Right renal pelvis (tissue), 4 donors: ENCODE measurements at places on chromosomes 3 and 15. TPM values are rescaled to one million over a fixed set of nuclear protein-coding genes. Genes with fewer than 3 reads are reported as not detected.

Gene IMPG2
- polyA plus RNA-seq, result 0.63 TPM

Gene CMSS1
- polyA plus RNA-seq, result 42.3 TPM

Gene GABRG3
- polyA plus RNA-seq, result 2.4 TPM

Gene SHC4
- 2.7 TPM for polyA plus RNA-seq

Gene PAK6
- polyA plus RNA-seq, result 6.5 TPM

Gene UBAP1L
- 5.7 TPM for polyA plus RNA-seq

GRCh38 chr3:178561239-178561638 is 25.0 kb downstream of the KCNMB2 start:
- no peak for DNase-seq

DNA sequence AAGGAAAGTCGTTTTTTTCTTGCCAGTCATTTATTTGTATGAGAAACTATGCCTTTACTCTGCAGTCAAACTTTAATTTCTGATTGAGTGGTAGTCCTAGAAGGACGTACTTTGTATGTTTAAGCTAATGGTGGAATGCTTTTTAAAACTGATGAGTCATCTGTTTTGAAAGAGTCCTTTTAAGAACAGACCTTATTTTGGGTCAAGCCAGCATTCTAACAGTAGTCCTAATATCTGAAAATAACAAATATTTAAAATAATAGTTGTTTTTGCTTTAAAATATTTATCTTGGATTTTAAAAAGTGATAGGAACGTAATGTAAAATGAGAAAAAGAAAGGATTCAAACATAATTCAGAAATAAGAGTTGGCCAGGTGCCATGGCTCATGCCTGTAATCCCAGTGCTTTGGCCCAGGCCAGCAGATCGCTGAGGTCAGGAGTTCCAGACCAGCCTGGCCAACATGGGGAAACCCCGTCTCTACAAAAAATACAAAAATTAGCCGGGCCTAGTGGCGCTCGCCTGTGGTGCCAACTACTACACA is 1.3 kb upstream of the LRRC58 start:
- DNase-seq, result no peak

GRCh38 chr3:72974956-72975355 is 21.7 kb upstream of the PPP4R2 start:
- DNase-seq, result no peak

DNA sequence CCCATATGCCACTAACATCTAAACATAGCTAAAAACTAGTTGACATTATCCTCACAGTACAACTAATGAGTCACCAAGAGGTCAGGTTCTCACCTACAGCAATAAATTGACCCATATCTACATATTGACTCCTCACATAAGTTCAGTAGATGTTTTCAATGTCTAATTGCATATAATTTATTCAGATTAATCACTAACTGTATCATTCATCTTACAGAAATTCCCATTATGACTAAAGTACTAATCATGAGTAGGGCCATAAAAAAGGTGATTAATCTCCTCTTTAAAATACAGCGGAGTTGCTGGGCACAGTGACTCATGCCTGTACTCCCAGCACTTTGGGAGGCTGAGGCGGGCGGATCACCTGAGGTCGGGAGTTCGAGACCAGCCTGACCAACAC is 82.4 kb upstream of the ST3GAL6 start:
- DNase-seq, result no peak

- DNase-seq, result no peak
These were observed 129.2 kb upstream of the TSC22D2 start for GRCh38 chr3:150278843-150279381.

DNA sequence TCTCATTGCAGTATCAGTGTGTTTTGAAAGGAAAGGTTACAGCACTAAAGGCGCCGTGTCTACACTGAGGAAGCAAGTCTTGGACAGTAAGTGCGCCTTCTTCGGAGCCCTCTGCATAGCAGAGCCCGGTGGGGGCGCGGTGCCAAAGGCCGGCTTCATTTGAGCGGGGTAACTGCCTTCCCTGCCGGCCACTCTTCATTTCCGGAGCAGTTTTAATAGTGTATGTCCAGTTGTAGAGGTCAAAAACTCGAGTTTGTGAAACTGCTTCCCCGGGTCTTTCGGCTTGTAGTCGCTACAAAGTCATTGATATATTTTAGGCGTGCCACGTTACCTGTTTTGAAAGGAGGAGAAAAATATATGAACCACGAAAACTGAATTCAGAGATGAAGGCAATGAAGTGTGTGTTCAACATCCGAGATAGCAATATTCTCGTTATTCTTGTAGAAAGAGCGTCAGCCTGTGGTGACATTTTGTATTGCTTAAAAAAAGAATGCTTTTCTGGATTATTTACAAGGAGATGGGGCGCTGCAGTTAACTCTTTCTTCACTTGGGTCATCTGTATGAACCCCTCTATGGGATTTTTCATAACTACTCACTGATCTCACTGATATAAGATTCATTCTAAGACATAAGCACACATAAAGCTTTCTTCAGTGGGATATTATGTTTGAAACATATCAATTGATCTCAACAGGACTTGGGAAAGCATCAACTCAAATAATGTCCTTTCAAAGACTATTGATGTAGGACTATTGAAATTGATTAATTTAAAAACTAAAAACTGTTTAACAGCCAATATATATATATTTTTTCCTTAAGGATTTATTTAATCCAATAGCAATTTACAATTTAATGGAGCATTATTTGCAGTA is 3.0 kb downstream of the ALCAM start:
- DNase-seq, result no peak

DNA sequence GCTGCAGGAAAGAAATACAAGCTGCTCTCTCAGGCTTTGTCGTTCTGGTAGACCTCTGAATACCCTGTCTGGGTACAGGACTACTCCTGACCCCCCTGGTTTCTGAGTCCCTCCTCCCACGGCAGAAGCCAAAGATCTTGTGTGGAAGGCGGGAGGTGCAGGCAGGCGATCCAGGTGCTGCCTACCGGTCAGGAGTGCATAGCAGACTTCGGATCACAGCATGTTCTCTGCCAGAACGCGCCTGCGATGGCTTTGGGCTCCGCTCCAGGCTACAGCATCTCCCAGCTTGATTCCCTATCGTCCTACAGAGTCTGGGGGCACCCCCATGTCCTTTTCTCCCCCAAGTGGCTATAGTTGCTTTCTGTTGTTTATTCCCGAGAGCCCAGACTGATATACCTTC is 2.5 kb upstream of the CFAP100 start:
- DNase-seq, result no peak

- no peak for DNase-seq
These were observed 243.6 kb upstream of the ICE2 start for GRCh38 chr15:60722328-60723112.

DNA sequence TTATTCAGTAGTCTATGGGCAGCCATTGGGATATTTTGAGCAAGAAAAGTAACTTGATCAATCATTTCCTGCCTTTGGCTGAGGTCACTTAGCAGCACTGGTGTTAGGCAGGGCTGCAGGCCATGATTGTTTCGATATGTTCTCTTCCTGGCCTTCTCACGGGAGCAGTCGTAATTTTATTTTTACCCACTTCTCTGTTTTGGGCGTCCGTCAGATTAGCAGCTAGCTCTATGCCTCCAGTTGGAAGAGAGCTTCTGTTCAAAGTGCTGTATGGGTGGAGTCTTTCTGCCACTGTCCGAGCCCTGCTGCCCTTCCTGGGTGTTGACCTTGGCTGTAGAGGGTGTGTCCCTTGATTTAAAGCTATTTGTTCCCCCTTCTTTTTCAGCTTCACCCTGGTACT is 123.4 kb upstream of the ROPN1 start:
- DNase-seq, result no peak
